Transverse colon (tissue), 4 donors: ENCODE measurements at places on chromosomes 6 and 20.

DNA sequence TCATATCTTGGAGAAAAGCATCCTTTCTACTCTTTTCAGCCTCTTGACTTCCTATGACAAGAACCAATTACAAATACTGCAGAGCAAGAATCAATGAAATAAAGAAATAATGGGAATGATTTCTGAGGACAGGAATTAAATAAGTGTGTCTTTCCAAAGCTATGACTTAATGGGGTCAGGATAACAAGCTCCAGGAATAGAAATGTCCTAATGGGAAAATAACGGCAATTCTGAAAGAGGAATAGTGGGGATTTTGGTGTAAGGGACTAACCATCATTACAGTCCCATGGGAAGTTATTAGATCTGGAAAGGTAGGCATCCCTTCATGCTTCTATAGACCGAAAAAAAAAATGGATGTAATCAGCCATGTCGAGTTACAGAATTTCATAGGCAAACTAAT, 28.2 kb upstream of the SNAP25 start:
- H3K4me3 ChIP-seq, result no peak overlapping the region
- DNase-seq, result no peak
- H3K4me1 ChIP-seq, result no peaks in the 10 kb centered on the region

DNA sequence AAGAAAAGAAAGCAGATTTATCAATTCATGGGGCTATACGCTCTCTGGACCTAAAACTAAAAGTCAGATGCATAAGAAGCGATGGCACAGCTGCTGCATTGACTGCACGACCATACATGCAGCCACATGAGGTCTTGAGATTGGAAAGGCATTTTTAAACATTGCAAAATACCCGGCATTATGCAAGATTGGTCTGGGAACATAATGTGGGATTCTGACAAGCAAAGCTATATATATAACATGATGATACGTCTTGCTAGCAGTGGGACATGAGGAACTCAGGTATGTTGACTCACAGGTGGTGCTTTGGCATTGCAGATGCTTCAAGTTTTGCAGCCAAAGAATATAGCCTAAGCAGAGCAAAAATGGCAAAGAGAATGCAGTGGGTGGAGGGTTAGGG, 55.1 kb downstream of the SAMD3 start:
- H3K4me3 ChIP-seq, result no peak overlapping the region
- DNase-seq, result no peak
- H3K27me3 ChIP-seq, result no peaks in the 10 kb centered on the region
- H3K27ac ChIP-seq, result no peak overlapping the region
- no peaks in the 10 kb centered on the region for H3K36me3 ChIP-seq

- no peaks in the 10 kb centered on the region for H3K36me3 ChIP-seq
- H3K4me3 ChIP-seq, result no peak overlapping the region
- peak; percentile 69 for DNase-seq
- no peaks in the 10 kb centered on the region for H3K27me3 ChIP-seq
Measured at GRCh38 chr6:167501831-167502385, 177.0 kb downstream of the TTLL2 start.

GRCh38 chr6:150536835-150537234, 62.9 kb upstream of the PLEKHG1 start:
- H3K4me1 ChIP-seq, result no peaks in the 10 kb centered on the region
- no peaks in the 10 kb centered on the region for H3K27me3 ChIP-seq
- DNase-seq, result no peak
- no peaks in the 10 kb centered on the region for H3K36me3 ChIP-seq

- no peak for DNase-seq
- H3K4me3 ChIP-seq, result no peak overlapping the region
- H3K36me3 ChIP-seq, result no peaks in the 10 kb centered on the region
- no peaks in the 10 kb centered on the region for H3K4me1 ChIP-seq
- H3K27ac ChIP-seq, result no peak overlapping the region
- no peaks in the 10 kb centered on the region for H3K27me3 ChIP-seq
Measured at GRCh38 chr6:79413562-79414002, 123.6 kb downstream of the LCA5 start.

DNA sequence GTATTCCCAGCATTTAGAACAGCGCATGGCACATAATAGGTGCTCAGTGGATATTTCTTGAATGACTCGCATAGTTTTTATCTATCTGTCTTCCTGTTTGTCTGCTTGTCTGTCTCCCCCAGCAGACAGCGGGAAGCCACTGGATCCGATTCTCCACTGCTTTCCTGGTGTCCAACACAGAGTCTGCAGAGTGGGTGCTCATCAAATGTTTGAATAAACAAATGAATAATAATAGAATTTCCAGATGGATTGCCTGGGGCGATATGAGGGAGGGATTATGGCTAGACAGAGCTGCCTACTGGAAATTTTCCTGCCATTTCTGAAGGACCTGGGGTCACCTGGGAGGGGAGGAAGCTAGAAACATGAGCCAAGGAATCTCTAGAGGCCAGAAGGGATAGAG, 18.9 kb downstream of the CDH22 start:
- H3K4me1 ChIP-seq, result no peaks in the 10 kb centered on the region
- DNase-seq, result no peak
- H3K27me3 ChIP-seq, result peaks cover 41% of the 10 kb centered on the region
- H3K4me3 ChIP-seq, result no peak overlapping the region

GRCh38 chr6:129183187-129183591, 300.3 kb downstream of the LAMA2 start:
- no peak for DNase-seq
- H3K27me3 ChIP-seq, result no peaks in the 10 kb centered on the region
- H3K4me3 ChIP-seq, result no peak overlapping the region
- no peak overlapping the region for H3K27ac ChIP-seq
- no peaks in the 10 kb centered on the region for H3K36me3 ChIP-seq

DNA sequence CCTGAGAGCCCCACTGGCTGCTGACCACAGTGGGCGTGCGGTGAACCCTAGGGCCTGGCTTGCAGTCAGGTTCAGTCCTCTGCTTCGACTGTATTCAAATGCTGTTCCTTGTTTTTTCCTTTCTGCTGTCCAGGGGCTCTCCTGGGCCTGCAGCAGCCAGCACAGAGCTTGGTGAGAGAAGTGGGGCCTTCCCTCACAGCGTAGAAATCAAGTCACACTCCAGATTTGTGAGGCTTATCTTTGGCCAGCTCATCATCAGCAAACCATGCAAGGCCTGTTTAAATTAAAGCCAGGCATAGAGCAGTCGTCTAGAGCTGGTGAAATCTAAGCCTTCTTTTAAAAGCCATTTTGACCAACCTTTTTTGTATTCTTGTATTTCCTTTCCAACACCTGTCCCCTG, 8.4 kb downstream of the FAM120B start:
- H3K4me1 ChIP-seq, result no peaks in the 10 kb centered on the region
- H3K4me3 ChIP-seq, result no peak overlapping the region
- no peak for DNase-seq

DNA sequence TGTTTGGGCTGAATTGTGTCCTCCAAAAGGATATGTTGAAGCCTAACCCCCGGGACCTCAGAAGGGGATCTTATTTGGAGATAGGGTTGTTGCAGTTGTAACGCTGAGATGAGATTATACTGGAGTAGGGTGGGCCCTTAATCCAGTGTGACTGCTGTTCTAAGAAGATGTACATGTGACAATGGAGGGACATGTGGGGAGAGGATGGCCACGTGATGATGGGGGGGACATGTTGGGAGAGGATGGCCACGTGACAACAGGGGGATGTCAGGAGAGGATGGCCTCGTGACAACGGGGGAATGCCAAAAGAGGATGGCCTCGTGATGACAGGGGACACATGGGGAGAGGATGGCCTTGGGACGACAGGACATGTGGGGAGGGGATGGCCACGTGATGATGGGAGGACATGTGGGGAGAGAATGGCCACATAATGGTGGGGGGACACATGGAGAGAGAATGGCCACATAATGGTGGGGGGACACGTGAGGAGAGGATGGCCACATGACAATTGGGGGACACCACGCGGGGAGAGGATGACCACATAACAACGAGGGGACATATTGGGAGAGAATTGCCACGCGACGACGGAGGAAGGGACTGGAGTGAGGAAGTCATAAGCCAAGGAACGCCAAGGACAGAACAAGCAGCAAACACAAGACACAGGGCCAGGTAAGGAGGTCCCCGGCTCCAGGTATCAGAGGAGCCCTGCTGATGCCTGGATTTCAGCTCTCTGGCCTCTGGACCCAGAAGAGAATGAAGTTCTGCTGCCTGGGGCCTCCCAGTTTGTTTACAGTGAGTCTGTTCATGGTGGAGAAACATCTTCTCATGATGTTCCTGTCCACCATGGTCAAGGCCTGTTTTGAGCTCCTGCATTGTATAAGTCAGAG, 29.2 kb downstream of the SYNJ2 start:
- no peaks in the 10 kb centered on the region for H3K36me3 ChIP-seq
- H3K27ac ChIP-seq, result peak overlapping the region; percentile 2
- H3K4me1 ChIP-seq, result peaks cover 7% of the 10 kb centered on the region
- no peak for DNase-seq
- H3K4me3 ChIP-seq, result no peak overlapping the region
- no peaks in the 10 kb centered on the region for H3K27me3 ChIP-seq

DNA sequence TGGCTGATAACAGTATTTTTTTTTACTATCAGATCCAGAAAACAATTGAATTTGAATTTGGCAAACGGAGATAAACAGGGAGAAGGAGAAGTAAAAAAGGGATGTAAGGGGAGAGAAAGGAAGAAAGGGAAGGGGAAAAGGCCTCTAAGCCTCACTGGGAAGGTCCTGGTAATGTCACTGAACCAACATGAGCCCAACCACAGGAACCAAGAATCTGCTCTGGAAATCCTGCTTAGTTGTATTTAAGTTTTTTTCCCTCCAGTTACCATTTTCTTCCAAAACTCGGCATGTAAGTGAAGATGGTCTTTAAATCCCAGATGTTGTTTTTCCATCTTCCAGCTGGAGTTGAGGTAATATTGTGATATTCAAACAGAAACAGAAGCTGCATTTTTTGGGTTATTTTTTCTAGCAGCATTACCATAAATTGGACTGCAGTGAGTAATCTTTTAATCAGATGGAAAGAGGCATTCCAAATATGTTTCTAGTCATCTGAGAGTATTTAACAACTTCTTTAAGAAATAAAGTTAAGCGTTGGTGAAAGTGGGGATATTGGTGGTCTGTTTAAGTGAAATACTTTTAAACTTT, 91.1 kb downstream of the TXNDC5 start:
- H3K27me3 ChIP-seq, result no peaks in the 10 kb centered on the region
- no peaks in the 10 kb centered on the region for H3K36me3 ChIP-seq
- H3K4me3 ChIP-seq, result no peak overlapping the region
- no peaks in the 10 kb centered on the region for H3K4me1 ChIP-seq

DNA sequence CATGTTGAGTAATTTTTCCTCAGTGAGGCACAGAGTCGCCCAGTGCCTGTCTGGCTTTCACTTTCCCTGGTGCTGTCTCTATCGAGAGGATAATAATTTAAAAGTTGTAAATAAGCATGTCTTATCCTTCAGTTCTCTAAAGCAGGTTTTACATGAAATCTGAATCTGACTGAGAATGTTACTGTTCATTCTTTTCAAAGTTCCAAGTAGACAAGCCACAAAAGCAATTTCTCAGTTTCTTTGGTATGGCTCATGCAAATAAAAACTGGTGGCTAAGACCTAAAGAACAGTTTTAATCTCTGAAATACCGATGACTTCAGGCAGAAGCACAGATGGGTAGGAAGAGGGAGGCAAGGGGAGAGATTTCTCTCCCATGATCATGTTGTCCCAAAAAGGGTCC, 87.6 kb upstream of the GCM1 start:
- H3K36me3 ChIP-seq, result no peaks in the 10 kb centered on the region
- no peak for DNase-seq
- no peaks in the 10 kb centered on the region for H3K27me3 ChIP-seq
- H3K4me3 ChIP-seq, result no peak overlapping the region
- no peaks in the 10 kb centered on the region for H3K4me1 ChIP-seq

DNA sequence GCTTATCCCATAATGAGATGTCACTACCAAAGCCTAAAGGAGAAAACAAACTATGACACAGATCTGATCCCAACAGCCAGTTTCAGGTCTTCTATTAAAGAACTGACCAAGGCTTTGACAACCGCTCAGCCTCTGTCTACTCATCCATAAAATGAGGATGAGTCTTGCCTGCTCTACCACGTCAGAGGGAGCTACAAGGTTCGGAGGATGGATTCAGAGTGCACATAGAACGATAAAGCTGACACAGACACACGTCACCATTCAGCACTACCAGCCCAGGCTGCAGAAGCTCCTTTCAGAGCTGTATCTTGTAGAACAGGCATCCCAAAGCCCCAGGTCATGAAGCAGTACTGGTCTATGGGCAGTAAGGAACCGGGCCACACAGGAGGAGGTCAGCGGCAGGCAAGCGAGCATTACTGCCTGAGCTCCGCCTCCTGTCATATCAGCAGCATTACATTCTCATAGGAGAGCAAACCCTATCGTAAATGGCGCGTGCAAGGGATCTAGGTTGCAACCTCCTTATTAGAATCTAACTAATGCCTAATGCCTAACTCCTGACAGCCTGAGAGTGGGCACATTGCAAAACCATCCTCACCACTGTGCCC, 25.1 kb downstream of the KIF16B start:
- H3K4me1 ChIP-seq, result no peaks in the 10 kb centered on the region
- DNase-seq, result no peak
- no peak overlapping the region for H3K4me3 ChIP-seq
- H3K36me3 ChIP-seq, result no peaks in the 10 kb centered on the region
- no peaks in the 10 kb centered on the region for H3K27me3 ChIP-seq

DNA sequence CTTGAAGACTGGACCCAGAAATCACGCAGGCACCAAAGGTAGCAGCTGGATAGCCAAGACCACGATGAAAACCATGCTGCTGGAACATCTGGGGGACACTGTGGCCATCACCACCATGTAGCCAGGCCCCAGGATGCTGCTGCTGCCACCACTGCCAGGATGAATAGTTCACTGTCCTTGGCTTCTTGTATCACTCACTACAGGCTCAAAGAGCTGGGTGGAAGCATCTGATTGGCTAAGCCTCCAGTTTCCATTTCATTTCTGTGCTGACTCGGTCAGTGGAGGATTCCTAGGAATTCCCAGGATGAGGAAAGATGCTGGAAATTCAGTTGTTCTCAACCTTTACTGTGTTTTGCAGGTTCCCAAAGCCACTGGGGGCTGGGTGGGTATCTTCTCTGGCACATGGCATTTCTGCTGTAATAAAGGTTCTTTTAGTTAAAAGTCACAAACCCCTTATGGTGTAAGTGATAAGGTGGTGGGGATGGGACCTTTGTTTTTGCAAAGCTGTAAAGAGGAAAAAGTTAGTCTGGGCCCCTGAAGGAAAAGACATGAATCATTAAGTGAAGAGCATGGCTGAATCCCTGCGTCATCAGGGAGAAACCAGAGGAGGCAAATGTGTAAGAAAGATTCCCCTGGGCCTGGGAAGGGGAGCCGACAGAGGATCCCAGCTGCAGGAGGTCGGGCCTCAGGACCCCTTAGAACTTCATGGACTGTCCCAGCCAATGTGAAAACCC, 75.6 kb upstream of the RNF24 start:
- no peak overlapping the region for H3K4me3 ChIP-seq
- no peaks in the 10 kb centered on the region for H3K36me3 ChIP-seq
- H3K4me1 ChIP-seq, result no peaks in the 10 kb centered on the region

GRCh38 chr20:59217173-59217572, 53.6 kb downstream of the ZNF831 start:
- no peaks in the 10 kb centered on the region for H3K4me1 ChIP-seq
- H3K27ac ChIP-seq, result no peak overlapping the region
- H3K27me3 ChIP-seq, result peaks cover 5% of the 10 kb centered on the region
- no peaks in the 10 kb centered on the region for H3K36me3 ChIP-seq
- no peak for DNase-seq

GRCh38 chr20:32609111-32609773, 24.1 kb upstream of the NOL4L start:
- H3K4me3 ChIP-seq, result no peak overlapping the region
- H3K27ac ChIP-seq, result no peak overlapping the region
- H3K27me3 ChIP-seq, result peaks cover 19% of the 10 kb centered on the region
- no peaks in the 10 kb centered on the region for H3K36me3 ChIP-seq
